ENCODE measurements at places on chromosomes 16 and 17.

GRCh38 chr16:51845586-51846305, 694.7 kb upstream of the SALL1 start:
- no peak for DNase-seq

GRCh38 chr17:82914375-82914774, 74.6 kb upstream of the ZNF750 start:
- no peak for DNase-seq

- DNase-seq, result no peak
These were observed 12.6 kb upstream of the KLHL36 start for GRCh38 chr16:84635702-84636101.

DNA sequence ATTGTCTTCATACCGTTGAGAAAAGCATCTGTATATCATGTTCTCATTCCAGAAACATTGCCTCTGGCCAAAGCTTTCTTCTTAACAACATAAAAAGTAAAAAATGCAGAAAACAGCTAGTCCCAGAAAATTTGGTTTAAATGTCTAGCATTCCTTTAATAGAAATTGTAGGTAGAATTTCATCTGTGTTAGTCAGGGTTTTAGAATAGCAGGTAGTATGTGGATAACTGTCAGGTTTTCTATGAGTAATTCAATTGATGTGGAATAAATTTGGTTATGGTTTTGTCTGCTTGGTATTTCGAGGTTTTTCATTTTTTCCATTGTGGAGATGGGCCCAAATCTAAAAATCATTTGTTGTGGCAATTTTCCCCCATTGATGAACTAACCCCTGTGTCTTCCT, 616.7 kb downstream of the KCNJ2 start:
- no peak for DNase-seq

DNA sequence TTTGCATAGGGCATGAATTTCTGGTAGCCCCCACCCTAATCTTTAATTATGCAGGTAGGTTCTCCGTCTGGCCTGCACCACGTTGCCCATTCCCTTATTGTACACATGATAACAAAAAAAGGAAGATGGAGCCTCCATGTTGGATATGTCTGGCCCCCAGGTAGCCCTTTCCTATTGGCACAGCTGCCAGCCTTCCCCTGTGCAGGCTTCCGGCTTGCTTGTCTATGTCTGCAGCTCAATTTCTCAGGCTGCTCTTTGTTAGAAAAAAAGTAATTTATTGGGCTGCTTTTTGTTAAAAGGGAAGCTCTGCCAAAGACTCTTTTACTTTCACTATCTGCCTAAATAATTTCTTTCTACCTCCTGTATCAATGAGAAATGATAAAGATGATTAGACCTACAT, 5.5 kb downstream of the OR1A1 start:
- DNase-seq, result no peak

DNA sequence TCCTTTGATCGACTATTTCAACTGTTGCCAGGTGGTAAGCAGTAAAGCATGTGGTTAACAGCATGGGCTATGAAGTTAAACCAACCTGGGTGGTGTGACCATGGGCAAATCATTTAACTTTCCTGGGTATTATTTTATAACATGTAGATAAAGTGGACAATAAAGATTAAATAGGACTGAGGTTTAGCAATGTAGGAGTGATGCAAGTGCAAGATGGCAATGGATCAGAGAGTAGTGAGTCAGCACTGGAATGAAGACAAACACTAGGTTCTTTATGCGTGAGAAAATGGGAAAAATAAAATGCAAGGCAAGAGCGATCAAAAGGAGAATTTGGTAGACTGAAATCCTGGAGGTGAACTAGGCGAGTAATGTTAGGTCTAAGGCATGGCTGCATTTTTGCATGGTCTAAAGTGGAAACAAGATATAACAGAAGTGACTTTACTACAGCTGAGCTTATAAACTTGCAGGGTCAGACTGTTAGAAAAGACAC, 222.4 kb upstream of the AXIN2 start:
- DNase-seq, result no peak

GRCh38 chr16:84606081-84606875, 11.6 kb downstream of the COTL1 start:
- no peak for DNase-seq

- no peak for DNase-seq
These were observed 78.4 kb upstream of the MED9 start for GRCh38 chr17:17398188-17398942.

DNA sequence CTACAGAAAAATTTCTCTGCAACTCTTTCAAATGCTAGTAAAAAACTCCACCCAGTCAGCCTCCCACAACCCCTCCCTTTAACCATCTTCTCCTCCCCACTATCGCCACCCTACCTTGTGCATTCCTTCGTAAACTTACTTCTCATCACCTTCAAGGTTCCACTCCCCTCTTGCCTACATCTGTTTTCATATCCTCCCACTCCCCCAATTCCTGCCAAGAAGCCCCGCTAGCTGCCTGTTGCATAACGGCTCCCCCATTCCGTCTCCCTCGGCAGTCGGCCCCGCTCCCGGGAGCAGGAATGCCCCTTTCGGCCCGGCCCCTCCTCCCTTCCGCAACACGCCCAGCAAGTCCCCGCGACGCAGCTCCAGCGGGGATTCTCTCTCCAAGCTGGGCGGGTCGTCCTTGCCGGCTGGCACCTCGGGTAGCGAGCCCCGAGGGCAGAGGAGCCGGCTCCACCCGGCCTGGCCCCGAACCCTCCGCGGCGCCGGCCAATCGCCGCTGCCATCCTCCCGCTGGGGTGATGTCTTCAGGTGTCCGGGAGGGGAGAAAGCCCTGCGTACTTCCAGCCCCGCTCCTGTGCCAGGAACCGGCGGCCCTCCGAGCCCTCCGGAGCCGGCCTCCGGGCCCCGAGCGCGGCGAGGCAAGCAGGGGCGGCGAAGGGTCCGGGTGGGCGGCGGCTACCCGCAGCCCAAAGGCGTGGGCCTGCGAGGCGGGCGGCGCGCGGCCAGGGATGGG, 1.5 kb downstream of the PHLPP2 start:
- peak; percentile 46 for DNase-seq

- DNase-seq, result no peak
These were observed 14.8 kb upstream of the LIMD2 start for GRCh38 chr17:63714550-63715277.

DNA sequence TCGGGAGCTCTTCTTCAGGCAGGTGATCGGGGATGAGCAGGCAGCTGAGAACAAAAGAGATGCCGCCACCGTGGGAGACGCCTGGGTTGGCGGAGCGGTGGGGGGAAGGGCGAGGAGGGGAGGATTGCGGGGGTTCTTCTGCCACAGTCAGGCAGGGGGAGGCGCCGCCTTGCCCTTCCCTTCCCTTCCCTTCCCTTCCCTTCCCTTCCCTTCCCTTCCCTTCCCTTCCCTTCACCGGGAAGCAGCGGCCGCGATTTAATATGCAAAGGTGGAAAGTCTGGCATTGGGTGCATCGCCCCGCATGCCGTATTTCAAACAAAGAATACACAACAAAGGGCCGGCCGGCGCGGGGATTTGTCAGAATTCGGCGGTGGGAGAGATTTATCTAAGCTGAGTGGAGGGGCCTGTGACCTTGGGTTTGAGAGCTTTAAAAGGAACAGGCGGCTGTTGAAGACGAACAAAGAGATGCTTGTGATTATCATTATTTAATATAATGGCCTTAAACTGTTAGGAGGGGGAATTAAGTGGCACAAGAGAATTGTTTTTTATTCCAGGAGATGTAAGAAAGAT, 262.3 kb upstream of the TNRC6C start:
- DNase-seq, result no peak

- DNase-seq, result no peak
These were observed 5.8 kb downstream of the PRSS22 start for GRCh38 chr16:2852003-2852730.

DNA sequence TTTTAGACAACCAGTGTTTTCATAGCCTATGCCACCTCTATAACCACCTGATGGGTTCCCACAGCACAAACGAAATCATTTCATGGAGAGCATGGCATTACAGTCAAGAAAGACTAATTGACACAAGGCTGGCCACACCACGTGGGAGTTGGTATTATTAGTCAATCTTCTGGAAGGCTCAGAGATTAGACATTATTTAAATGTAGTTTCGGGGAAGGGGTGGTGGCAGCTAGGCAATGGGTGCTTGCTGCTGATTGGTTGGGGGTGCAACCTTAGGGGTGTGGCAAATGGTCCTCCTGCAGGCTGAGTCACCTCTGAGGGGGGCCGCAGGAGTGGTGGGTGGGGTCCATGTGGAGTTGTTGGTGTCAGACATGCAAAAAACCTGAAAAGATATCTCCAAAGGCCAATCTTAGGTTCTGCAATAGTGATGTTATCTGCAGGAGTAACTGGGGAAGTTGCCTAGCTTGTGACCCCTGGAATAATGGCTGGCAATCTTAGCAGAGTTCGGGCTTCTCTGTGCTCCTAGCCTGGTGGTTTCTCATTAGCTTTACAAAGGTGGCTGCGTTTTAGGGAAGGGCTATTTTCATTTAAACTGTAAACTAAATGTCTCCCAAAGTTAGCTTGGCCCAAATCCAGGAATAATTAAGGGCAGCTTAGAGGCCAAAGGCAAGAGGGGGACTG, 4.6 kb downstream of the TEN1 start:
- DNase-seq, result no peak

GRCh38 chr17:79615926-79616325, 5.1 kb upstream of the RBFOX3 start:
- no peak for DNase-seq

GRCh38 chr17:29592850-29593551, at the start of gene ANKRD13B:
Gene ANKRD13B, plus strand, starts transcription at chr17:29593132. Its CDS starts 490 bp downstream, at chr17:29593622.
- no peak for DNase-seq

DNA sequence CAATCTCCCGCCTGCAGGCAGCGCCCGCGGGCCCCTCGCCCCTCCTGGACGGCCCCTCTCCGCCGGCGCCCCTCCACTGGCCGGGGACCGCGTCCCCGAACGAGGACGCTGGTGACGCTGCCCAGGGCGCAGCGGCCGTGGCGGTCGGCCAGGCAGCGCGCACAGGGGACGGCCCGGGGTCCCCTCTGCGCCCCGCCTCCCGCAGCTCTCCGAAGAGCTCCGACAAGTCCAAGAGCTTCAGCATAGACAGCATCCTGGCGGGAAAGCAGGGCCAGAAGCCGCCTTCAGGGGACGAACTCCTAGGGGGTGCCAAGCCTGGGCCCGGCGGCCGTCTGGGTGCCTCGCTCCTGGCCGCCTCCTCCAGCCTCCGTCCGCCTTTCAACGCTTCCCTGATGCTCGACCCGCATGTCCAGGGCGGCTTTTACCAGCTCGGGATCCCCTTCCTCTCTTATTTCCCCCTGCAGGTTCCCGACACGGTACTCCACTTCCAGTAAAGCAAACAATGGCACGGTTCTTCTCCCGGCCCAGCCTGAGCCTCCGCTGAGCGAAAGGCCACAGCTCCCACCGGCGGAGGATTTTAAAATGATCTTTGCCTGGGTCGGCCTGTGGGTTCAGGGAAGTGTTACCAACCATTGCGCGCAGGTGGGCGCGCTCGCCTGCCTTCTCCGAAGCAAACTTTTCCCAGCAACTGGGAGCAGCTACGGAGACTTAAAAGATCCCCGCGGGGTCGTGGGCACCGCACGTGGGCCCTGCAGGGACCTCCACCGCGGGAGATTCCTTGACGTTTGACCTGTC, 1.1 kb downstream of the FOXL1 start:
- DNase-seq, result no peak

- no peak for DNase-seq
These were observed 149.7 kb upstream of the ZFHX3 start for GRCh38 chr16:73197598-73197997.

- DNase-seq, result no peak
These were observed 59.8 kb downstream of the BANP start for GRCh38 chr16:88010968-88011483.

- DNase-seq, result no peak
These were observed 48.8 kb downstream of the RPA1 start for GRCh38 chr17:1878419-1879121.

DNA sequence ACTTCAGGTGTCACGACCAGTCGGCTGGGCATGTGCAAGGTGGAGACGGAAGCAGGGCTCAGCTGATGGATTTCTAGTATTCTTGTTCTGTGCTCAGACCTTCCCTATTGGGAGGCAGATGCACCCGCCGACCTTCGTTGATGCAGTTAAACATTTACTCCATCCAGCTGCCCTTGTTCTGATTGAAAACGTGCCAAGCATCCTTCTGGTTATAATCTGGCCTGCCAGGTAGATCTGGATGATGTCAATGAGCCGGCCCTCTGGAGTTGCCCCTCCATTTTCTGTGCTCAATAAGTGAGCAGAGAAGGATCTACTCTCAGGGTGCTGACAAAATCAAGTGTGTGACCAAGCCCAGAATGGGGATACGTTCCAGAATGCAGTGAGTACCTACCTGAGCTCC, 38.3 kb downstream of the CCDC182 start:
- no peak for DNase-seq

DNA sequence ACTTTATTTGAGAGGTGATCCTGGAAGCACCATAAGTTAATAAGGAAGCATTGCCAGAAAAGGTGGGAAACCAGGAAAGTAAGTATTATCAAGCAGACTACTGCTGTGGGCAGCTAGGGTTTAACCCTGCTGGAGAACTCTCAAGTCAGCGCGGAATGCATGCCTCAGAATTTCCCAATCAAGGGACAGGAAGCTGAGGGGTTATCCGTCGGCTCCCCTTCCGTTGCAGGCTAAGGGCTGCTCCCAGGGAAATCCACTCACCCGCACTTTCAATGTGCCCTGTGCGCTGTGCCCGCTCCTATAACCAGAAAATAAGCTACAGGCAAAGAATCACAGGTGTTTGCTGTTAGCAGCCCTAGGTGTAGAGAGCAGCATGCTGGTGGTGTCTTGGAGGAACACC, 138.5 kb upstream of the CACNG3 start:
- DNase-seq, result no peak

DNA sequence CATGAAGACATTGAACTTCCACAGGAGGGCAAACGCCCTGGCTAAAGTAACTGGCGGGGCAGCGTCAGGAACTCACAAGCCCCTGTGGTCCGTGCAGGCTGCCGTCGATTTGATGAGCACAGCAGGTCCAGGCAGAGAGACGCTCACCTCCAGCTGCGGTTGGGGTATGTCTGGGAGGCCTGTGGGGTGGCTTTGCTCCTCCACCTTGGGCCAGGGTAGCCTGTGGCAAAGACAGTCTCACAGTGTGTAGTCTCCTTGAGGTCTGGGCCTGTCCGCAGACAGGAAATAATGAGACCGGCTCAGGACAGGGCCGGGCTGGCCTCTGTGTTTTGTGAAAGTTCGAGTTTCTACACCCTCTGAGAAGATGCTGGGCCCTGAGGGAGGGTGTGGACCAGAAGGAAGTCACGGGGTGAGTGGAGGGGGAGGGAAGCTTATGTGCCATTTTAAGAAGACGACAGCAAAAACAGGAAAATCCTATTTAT, 103.3 kb downstream of the METRNL start:
- DNase-seq, result no peak

GRCh38 chr17:7944326-7944725, 12.3 kb downstream of the CNTROB start:
- DNase-seq, result no peak

GRCh38 chr17:48494335-48494734, 36.5 kb downstream of the HOXB1 start:
- no peak for DNase-seq

- DNase-seq, result no peak
These were observed 265.9 kb downstream of the CDH8 start for GRCh38 chr16:61770301-61770700.

GRCh38 chr17:50183421-50183994, 17.7 kb downstream of the SGCA start:
- DNase-seq, result no peak

- DNase-seq, result no peak
These were observed 12.9 kb upstream of the MTMR4 start for GRCh38 chr17:58527306-58527705.

- no peak for DNase-seq
These were observed 15.2 kb downstream of the DGKE start for GRCh38 chr17:56849131-56849530.

- DNase-seq, result no peak
These were observed 12.0 kb upstream of the KRT19 start for GRCh38 chr17:41539979-41540701.

GRCh38 chr17:31249835-31250141, 47.3 kb downstream of the OMG start:
- no peak for DNase-seq

Measured in activated T-helper 1 cell treated with anti-CD3 and anti-CD28 coated beads, Interleukin-2, amount 50 U/mL, for 16 hours (primary cell).